ENCODE measurements at places on chromosomes 11 and 22.

DNA sequence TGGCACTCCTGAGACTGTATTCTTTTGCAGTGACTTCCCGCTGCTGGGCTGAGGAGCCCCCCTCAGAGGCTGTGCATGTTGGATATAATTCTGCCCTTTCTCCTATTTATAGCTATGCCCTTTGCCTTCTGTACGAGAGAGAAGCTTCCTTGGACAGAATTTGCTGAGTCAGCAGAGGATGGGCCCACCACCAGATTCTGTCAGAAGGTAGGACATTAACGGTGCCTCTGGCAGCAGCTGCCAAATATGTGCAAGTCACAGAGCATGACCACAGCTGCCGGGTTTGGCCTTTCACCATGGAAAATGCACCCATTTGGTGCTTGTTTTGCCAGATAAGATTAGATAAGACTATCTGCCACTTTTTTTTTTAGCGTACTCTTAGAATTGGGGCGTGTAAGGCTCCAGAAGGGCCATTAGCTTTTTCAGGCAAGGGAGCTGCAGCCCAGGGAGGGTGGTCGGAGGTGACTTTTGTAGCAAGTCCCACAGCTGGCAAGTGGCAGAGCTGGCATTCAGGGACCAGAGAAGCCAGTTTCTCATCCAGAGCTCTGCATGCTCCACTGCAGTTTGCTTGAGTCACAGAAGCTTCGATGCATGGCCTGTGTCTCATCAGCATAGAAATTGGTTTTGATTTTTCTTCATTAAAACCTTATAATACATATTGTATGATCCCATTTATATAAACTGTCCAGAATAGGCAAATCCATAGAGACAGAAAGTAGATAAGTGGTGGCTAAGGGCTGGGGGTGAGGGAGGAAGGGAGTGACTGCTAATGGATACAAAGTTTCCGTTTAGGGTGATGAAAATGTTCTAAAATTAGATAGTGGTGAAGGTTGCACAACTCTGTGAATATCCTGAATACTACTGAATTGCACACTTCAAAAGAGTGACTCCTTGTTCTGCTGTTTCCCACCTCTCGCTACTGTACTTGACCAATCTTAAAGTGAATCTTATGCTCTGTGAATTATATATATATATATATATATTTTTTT lies 15.8 kb downstream of the UPB1 start:
- peak; percentile 42 for DNase-seq

DNA sequence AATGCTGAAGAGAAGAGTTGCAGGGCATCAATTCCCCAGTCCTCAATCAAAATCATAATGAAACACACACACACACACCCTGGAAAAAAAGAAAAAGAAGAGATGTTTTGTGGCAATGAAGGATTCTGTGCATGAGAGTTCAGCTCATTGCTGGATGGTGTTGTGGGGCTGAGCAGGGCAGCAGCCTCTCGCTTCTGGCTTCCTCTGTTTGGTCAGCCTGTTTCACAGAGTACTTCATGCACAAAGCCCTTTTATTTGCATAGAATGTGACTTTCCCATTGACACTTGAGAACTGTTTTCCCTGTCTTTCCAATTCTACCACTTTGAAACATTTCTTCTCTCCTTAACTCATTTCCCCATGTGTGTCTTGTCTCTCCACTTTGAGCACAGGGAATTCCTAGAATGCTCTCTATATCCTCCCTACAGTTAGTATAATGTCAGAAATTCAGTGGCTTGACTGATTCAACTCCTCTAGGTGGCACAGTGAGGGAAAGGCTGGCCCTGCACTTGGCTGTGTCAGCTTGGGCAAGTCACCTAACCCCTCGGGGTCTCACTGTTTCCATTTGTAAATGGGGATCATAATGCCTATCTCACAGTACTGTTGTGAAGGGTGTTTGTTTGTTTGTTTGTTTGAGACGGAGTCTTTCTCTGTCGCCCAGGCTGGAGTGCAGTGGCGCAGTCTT lies 25.4 kb upstream of the BSX start:
- DNase-seq = no peak

DNA sequence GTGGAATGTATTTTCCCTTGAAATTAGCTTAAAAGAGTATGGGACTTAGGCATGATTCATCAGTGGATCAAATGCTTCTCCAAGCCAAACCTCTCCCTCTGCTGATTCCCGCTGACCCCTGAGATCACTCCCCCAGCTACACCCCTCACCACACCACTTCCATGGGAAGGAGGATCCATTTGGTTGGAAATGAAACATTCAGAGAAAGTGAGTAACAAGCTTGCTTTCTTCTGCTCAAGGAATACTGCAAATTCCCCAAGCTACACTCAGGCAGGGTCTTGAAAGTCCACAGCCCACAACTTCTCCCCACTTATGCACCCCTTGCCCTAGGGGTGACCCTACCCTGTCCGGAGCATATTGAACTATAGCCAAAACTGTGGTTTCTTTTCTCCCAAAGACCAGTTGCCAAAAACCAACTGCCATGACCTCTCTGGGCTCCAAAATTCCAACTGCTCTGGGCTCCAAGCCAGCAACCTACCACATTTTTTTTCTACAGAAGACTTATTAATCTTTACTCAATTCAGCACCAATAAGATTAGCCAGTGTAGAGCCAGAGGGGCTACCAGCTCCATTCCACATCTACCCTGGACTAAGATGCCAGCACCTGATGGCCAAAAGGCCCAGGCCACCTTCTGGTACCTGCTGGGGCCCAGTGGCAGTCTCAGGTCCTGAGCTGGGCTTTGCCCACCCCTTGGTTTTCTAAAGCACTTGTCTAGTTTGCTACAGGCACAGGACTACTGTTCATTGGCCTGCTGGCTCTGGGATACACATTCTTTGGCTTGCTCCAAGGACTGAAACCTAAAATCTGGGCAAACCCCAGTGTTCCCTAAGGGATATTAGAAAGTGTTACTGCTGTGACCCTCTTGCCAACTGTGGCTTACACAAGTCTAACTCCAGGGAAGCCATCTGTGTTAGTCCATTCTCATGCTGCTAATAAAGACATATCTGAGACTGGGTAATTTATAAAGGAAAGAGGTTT lies 101.1 kb downstream of the MICAL3 start:
- peak; percentile 89 for DNase-seq

- no peak for DNase-seq
Measured at GRCh38 chr22:37794376-37794775, 13.4 kb upstream of the GCAT start.

GRCh38 chr11:90229791-90230190 lies 6.9 kb upstream of the CHORDC1 start:
- DNase-seq = no peak

DNA sequence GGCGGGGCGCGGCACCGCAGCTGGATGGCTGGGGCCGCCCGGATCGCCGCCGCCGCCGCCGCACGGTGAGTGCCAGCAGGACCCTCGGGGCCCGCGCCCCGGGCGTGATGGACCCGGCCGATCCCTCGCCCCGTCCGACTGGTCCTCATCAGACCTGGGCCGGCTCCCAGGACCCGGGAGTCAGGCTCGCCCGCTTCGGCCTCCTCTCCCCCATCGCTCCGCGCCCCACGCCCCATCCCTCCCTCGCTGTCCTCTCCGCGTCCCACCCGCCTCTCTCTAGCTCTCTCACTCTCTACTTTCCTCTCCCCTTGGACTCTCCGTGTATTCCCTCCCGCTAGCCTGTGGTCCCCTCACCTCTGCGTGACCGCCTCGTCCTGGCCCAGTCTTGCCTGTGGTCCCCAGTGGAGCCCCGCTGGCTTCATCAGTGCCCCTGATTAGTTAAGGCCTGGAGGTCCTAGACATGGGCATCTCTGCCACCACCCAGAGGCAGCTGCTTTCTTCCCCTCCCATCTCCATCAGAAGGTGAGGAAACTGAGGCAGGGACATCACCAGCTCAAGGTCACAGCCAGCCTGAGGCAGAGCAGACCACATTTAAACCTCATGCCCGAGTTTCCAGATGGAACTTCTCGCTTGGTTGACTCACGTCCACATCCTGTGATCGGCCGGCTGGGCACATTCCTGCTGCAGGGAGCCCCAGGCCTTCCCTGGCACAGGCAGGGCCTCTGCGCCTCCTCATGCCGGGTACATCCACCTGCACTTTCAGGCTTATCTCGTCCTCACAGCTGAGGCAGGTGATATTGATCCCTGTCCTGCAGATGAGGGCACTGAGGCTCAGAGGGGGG lies 429 bp downstream of the SLC39A13 start:
- DNase-seq = peak; percentile 65

DNA sequence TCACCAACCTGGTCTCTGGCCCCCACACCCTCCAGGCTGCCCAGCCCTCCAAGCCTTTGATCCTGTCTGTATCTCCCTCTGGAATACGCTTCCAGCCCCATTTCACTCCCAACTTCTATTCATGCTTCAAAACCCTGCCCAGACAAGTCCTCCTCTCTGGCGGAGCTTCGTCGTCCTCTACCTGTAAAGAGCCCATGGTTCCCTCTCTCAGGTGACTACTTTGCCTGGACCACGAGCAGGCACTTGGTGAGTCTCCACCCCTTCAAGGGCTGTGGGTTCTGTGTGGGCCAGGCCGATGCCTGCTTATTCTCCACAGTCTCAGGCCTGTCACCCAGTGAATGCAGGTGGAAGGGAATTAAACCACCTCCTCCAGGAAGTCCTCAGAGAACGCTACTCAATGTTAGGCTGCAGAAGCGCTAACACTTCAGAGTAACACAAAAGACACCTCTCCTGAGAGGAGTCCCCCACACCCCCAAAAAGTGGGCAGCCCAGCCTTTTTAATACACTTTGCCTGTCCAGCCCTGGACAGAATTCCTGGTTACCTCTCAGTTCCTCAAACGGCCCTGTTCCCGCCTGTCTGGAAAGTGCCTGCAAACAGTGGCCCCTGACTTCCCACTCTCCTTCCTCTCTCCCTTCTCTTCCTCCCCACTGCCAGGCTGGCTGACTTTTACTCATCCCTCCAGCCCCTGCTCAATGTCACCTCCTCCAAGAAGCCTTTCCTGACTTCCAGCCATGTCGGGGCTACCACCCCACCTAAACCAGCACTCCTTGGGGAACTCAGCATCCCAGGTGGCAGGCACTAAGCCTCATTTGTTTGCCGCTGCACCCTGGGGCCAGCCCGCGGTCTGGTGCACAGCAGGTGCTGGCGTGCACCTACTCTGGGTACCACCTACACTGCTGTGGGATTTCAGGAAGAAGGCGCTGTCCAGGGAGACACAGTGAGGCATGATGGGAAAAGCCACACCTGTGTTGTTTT lies 9.0 kb downstream of the RAC2 start:
- no peak for DNase-seq

DNA sequence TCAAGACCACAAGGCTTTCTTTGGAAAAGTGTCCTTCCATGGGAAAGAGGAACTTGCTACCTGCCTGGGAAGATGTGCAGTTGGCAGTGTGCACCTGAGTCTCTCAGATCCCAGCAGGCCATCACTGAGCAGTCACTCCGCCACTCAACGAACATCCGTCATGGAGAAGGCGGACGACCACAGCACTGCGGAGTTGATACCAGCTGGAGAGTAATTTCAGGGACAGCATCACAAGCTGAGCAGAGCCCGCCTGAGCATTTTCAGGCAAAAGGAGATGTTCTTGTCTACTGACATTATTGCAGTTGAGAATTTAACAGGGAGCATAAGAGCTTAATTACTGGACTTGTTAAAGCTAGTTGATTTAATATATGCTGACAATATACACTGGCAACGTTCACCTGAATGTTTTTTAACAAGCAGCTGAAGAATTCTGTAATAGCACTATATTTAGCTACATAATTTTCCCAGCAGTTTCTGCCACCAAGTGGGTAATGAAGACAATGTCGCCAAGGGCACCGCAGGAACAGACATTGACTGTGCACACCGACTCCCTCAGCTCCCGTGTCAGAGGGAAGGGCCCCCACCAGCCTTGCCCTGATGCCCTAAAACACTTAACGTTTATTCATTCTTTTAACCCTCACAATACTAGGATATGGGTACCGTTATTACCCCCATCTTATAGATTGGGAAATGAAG lies 52.4 kb upstream of the ARFGAP3 start:
- DNase-seq = no peak

GRCh38 chr11:64790205-64791095 lies 12.1 kb upstream of the SF1 start:
- no peak for DNase-seq

DNA sequence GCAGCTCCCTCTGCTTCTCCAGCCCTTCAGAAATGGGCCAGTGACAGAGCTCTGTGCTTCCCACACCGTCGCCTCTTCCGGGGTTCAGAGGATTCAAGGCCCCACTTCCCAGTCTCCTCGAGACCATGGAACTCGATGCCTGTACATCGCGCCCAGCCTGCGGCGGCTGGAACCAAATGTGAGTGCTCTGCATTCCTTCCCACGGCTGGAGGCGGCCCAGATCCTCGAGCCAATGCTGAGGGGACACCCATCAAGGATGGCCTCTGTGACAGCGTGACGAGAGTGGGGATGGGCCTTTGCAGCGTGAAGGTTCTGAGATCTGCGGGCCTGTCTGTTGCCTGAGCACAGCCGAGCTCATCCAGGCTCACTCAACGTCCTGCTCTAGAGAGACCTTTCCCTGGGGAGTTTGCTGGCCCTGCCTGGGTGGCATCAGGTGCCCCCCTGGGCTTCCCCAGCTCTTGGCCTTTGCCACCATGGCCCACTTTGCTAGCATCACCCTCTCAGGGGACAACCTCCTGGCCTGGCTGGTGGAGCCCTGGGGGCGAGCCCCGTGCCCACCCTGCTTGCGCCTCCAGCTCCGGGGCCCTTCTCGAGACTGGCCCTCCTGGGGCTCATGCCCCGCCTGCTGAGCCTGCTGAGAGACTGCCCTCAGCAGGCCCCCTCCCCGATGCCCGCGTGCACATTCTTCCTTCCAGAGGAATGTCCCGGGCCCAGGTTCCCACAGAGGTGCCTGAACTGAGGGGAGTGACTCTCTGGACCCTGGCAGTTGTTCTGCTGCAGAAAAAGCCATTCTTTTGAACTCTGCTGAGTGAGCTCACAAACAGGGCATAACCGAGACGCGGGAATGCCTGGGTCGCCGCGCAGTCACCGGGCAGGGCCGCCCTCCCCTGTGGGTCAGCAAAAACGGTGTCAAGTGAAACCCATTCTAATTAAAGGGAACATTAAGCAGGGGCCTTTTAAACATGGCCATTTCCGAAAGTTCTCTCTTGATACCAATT lies 7.3 kb upstream of the MYEOV start:
- DNase-seq = no peak

DNA sequence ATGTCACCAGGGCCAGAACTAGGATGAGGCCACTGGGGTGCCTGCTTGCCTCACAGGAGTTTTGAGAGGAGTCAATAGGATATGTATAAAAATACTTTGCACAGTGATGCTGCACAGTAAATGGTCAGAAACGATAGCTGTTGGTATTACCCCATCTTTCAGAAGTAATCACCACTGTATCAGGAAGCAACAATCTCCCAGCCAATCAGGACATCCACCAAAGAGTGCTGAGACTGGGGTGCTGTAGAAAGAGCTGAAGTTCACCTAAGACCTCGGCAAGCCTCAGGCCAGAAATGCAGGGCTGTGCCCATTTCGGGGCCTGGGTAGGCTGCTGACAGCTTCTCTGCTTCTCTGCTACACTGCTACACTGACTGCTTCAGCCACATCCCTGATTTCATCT lies 17.4 kb downstream of the LMO2 start:
- no peak for DNase-seq

- DNase-seq = no peak
Measured at GRCh38 chr11:133238027-133238426, 294.3 kb downstream of the OPCML start.

- no peak for DNase-seq
Measured at GRCh38 chr11:11028017-11028692, 170.3 kb upstream of the ZBED5 start.

GRCh38 chr22:50304528-50305392 lies 2.7 kb downstream of the PLXNB2 start:
- DNase-seq = no peak
